Ovary (tissue), 10 donors: ENCODE measurements at places on chromosomes 13 and 19. TPM values are rescaled to one million over a fixed set of nuclear protein-coding genes. Genes with fewer than 3 reads are reported as not detected.

DNA sequence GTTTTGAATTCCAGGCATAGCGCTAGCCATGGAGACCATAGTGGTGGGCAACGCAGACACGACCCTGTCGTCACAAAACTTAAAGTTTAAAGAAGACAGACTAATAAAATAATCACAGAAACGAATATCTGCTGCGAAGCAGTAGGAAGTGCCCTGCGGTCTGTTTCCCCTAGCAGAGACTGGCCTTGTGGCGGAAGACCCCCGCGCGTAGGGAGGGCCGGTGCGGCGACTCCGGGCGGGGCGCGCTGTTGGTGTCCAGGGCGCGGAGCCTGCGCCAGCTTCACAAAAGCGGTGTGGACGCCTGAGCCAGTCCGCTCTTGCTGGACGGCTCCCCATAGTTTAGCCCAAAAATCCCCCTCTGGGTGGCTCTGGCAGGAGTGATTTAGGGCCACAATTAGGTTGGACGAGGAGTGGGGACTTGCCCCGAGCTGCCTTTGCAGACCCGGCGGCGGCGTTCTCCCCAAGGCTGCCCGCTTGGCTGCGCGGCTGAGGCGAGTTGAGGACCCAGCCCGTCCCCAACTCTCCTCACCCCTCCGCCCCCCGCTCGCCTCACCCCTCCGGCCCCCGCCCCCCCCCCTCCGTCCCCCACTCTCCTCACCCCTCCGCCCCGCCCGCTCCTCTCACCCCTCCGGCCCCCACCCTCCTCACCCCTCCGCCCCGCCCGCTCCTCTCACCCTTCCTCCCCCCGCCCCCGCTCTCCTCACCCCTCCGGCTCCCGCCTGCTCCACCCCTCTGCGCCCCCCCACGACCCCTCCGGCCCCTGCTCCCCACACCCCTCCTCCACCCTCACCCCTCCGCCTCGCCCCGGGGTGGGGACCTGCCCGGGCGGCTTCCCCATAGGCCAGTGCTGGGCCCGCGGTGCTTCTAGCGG, 14.2 kb upstream of the LATS2 start:
- peak overlapping the region; percentile 64 for H3K27ac ChIP-seq
- peaks cover 2% of the 10 kb centered on the region for H3K4me1 ChIP-seq
- no peaks in the 10 kb centered on the region for H3K27me3 ChIP-seq
- peak overlapping the region; percentile 42 for H3K4me3 ChIP-seq
- no peaks in the 10 kb centered on the region for H3K36me3 ChIP-seq

GRCh38 chr19:29017788-29018187, 195.2 kb downstream of the UQCRFS1 start:
- no peak overlapping the region for H3K27ac ChIP-seq
- H3K4me3 ChIP-seq: no peak overlapping the region
- H3K36me3 ChIP-seq: no peaks in the 10 kb centered on the region
- H3K27me3 ChIP-seq: no peaks in the 10 kb centered on the region
- no peaks in the 10 kb centered on the region for H3K4me1 ChIP-seq

N4BP2L1 gene
- total RNA-seq: 63.4 TPM

PEAK3 gene
- total RNA-seq: 0.18 TPM

- H3K27ac ChIP-seq: no peak overlapping the region
- H3K4me1 ChIP-seq: no peaks in the 10 kb centered on the region
- H3K36me3 ChIP-seq: no peaks in the 10 kb centered on the region
- H3K4me3 ChIP-seq: no peak overlapping the region
- DNase-seq: no peak
- no peaks in the 10 kb centered on the region for H3K27me3 ChIP-seq
These were observed 587.9 kb downstream of the LMO7 start for GRCh38 chr13:76223999-76224398.

DNA sequence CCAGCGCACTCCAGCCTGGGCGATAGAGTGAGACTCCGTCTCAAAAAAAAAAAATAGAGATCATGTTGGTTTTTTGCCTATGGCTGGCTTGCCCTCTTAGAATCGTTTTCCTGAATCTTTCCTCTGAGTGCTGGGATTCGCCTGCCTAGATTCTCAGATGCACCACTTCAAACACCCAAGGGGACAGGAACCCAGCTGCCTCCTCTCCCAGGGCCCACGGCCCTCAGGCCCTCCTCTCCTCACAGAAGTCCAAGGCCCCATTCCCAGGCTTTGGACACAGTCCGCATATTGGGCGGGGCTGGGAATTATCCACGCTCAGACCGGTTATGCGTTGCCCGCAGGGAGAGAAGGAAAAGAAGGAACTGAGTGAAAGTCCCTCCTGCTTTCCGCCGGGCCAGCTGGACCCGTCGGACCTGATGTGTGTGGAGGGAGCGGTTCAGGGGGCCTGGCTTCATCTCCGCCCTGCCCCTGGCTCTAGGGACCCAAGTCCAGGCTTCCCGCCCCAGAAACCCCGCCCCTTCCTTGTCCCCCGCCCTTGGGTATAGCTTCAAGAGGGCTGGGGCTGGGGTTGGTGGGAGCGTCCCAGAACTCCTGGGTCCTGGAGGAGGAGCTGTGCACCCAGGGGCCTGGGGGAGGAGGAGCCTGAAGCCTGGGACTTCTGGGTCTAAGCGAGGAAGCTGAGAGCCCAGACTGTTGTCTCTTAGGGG, 5.8 kb downstream of the PPFIA3 start:
- peaks cover 4% of the 10 kb centered on the region for H3K4me1 ChIP-seq
- no peak overlapping the region for H3K4me3 ChIP-seq
- no peak for DNase-seq
- no peak overlapping the region for H3K27ac ChIP-seq
- no peaks in the 10 kb centered on the region for H3K27me3 ChIP-seq

- DNase-seq: no peak
- no peaks in the 10 kb centered on the region for H3K36me3 ChIP-seq
- H3K27ac ChIP-seq: no peak overlapping the region
- no peak overlapping the region for H3K4me3 ChIP-seq
These were observed 2.2 kb downstream of the CCDC122 start for GRCh38 chr13:43877326-43877725.
